ENCODE measurements at places on chromosomes 2 and 18.

GRCh38 chr2:233003658-233004555, 9.1 kb downstream of the NGEF start:
- no peak for DNase-seq

- DNase-seq: no peak
Measured at GRCh38 chr2:182887753-182888415, 21.4 kb upstream of the FRZB start.

GRCh38 chr18:74397572-74397971, 59.5 kb downstream of the DIPK1C start:
- no peak for DNase-seq

DNA sequence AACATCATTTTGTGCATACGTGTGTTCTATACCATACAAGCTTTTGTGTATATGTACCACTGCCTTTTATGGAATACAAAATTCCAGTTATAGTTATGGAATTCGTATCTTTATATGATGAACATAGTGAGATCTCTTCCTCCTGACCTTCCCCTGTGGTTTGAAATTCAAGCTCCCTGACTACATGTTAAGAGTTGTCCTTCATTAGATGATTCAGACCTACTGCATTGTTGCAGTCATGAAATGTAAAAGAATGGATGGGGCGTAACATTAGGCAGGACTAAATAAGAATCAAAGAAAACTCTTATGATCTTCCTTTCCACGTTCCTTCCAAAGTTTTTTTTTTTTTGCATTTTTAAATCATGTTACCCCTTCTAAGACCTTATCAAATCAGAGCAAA, 107.1 kb downstream of the UNC80 start:
- no peak for DNase-seq

- DNase-seq: no peak
Measured at GRCh38 chr18:13361431-13361830, 142.9 kb downstream of the LDLRAD4 start.

GRCh38 chr18:63828656-63829055, 53.4 kb downstream of the SERPINB7 start:
- no peak for DNase-seq

GRCh38 chr2:236008857-236009256, 159.3 kb downstream of the GBX2 start:
- DNase-seq: no peak

DNA sequence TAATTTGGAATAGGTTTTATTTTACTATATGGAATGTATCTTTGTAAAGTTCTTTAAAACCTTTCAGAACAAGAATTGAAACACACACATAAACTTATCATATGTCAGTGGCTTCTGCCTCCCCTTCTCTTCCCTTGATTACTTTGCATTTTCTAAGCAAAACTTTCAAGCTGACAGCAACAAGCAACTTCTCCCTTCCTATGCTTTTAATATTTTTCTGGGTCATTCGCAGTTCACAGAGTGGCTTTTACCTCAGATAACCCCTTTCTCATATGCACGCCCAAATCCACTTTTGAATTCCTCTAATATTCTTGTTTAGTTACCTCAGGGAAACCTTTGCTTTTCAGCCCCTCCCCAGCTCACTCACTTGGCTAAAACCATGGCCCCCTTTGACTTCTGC, 36.7 kb upstream of the CDC42EP3 start:
- DNase-seq: no peak

- DNase-seq: peak; percentile 49
Measured at GRCh38 chr2:226077841-226078240, 678.3 kb downstream of the NYAP2 start.

DNA sequence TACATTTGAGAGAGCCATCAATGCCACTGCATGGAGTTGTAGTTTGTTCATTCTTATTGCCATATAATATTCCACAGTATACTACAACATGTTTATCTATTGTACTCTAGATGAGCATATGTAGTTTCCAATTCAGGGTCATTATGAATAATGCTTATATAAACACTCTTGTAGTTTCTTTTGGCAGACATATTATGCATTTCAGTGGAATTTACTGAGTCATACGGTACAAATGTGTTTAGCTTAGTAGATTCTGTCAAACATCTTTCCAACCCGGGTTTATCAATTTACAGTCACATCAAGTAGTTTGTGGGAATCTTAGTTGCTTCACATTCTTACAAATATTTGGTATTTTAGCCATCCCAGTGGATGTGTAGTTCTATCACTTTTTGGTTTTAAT, 161.1 kb downstream of the KCNH7 start:
- peak; percentile 5 for DNase-seq

DNA sequence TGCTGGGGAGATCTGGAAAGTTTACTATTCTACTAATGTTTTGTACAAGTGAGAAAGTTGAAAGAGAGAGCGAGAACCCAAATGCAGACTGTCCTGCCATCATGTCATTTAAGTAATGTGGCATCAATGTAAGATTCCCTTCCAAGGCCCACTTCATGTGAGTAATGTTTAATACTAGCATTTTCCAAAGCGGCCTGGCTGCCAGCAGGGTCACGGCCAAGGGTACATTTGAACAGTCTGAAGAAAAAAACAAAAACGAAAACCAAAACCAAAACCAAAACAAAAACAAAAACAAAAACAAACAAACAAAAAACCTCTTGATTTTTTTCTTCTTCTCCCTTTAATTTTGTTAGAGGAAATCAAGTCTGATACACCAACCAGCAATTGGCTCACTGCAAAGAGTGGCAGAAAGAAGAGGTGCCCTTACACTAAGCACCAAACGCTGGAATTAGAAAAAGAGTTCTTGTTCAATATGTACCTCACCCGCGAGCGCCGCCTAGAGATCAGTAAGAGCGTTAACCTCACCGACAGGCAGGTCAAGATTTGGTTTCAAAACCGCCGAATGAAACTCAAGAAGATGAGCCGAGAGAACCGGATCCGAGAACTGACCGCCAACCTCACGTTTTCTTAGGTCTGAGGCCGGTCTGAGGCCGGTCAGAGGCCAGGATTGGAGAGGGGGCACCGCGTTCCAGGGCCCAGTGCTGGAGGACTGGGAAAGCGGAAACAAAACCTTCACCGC, 2.2 kb downstream of the HOXD10 start:
- DNase-seq: no peak

Data from SJSA1 (cell line).